Stomach (tissue), 19 donors: ENCODE measurements at places on chromosomes 4 and X.

DNA sequence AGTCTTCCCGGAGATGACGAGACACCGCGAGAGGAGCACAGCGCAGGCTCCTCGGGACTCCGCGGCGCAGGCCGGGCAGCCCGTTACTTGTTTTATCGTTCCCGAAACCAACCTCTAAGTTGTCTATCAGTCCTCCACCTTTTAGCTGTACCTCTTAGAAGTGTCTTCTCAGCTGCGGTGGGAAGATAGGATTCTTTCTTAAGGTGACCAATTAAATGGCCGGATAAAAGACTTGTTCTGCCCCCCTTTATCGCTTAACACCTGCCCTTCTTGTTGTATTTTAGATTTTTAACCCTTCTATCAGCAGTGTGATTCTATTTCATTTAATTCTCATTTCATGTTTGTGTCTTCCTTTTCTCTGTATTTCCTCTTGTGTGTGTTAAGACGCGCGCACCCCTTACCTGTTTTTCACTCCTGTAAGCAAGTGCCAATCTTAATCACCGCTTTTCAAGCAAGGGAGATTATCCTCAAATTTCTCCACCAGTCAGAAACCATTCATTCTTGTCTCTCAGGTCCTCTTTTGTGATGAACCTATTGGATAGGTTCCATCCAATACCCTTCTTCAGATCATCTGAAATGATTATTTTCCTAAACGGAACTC, at the start of gene SLC9B2:
Gene SLC9B2 (minus strand): TSS at position 15 of the 601 bp plus-strand sequence. CDS start 9,211 bp downstream, outside the sequence.
- no peak for DNase-seq
- H3K36me3 ChIP-seq: peaks cover 22% of the 10 kb centered on the region
- H3K27me3 ChIP-seq: no peaks in the 10 kb centered on the region

GRCh38 chr4:105093975-105094374, 52.7 kb upstream of the TET2 start:
- no peaks in the 10 kb centered on the region for H3K4me1 ChIP-seq
- no peaks in the 10 kb centered on the region for H3K36me3 ChIP-seq
- H3K27me3 ChIP-seq: no peaks in the 10 kb centered on the region

DNA sequence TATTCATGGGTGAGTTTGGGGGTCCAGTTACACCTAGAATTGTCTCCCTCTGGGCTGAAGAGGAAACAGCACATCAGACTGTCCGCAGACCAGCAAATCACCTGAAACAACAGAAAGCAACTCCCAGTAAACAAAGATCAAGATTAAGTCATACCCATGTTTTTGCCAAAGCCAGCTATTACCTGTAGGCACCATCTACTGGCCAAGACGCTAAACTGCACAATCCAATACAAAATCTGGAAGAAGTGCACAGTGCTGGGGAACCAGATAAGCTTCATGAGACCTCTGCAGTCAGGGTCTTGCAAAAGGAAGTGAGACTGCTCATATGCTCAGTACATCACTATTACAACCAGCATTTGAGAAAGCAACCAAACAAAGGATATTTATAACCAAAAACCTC, 157.5 kb upstream of the ITM2A start:
- no peaks in the 10 kb centered on the region for H3K27me3 ChIP-seq
- no peaks in the 10 kb centered on the region for H3K36me3 ChIP-seq

DNA sequence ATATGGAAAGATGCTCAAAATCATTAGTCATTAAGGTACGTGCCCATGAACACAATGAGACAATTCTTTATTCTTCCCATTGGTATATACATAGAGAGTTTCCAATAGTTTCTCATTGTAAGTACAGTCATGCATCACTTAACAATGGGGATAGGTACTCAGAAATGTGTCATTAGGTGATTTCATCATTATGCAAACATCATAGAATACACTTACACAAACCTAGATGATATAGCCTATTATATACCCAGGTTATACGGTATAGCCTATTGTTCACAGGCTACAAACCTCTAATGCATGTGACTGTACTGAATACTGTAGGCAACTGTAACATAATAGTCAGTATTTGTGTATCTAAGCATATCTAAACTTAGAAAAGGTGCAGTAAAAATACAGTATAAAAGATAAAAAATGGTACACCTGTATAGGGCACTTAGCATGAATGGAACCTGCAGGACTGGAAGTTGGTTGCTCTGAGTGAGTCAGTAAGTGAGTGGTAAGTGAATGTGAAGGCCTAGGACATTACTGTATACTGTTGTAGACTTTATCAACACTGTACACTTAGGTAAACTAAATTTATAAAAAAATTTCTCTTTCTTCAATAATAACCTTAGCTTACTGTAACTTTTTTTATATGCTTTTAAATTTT, 49.6 kb downstream of the KLHL13 start:
- no peak for DNase-seq
- no peak overlapping the region for H3K27ac ChIP-seq
- H3K4me3 ChIP-seq: no peak overlapping the region
- no peaks in the 10 kb centered on the region for H3K36me3 ChIP-seq
- no peaks in the 10 kb centered on the region for H3K27me3 ChIP-seq
